ENCODE measurements at places on chromosomes 1 and 21.

- no peak for DNase-seq
Observed at GRCh38 chr1:117373932-117374331, 6.7 kb downstream of the MAN1A2 start.

GRCh38 chr1:31683997-31684396, 19.8 kb downstream of the COL16A1 start:
- no peak for DNase-seq

GRCh38 chr1:226656601-226657277, 82.3 kb downstream of the ITPKB start:
- no peak for DNase-seq

GRCh38 chr1:235008239-235008638, 120.4 kb downstream of the TOMM20 start:
- no peak for DNase-seq

DNA sequence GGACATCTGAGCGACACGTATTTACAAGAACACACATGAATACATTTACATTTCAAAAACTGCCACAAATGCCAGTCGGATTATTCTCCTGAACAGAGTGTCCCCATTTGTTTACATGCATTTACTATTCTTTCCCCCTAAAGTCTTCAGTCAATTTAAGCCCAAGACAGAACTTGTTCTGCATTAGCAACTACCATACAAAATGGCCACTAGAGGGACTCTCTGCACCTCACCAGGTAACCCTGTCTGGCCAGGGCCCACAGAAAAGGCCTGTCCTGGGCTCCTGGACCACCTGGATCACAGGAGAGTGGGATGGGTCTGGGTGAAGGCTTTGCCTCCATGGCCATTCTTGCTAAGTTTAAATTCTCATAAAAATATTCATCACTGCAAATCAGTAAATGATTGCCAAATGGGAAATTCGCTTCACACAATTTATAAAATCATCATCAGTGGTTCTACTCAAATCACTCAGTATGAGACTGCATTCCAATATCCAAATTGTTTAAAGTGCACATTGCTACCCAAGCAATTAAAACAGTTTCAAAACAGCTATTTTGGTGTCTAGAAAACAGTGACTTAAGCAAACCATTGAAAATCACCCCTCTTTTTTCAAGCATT, 12.5 kb upstream of the GUCA2A start:
- no peak for DNase-seq

DNA sequence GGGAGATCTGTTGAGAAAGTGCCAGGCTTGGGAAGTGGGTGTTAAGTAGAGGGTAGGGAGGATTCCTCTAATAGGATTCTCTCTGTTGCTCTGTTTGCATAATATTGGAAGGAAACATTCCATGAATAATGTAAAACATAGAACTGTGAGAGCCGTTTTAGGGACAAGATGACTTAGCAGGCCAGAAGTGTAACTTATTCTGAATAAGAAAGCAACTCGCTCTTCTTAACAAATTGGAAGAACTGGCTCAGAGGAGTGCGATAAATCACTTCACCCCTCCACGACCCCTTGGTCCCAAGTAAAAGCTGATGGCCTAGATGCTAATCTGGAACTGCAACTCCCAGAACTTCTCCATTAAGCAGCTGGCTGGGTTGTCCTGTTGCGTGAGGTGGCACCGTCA, 19.1 kb downstream of the SIM2 start:
- no peak for DNase-seq

- no peak for DNase-seq
Observed at GRCh38 chr1:17280436-17280835, 27.6 kb upstream of the PADI4 start.

DNA sequence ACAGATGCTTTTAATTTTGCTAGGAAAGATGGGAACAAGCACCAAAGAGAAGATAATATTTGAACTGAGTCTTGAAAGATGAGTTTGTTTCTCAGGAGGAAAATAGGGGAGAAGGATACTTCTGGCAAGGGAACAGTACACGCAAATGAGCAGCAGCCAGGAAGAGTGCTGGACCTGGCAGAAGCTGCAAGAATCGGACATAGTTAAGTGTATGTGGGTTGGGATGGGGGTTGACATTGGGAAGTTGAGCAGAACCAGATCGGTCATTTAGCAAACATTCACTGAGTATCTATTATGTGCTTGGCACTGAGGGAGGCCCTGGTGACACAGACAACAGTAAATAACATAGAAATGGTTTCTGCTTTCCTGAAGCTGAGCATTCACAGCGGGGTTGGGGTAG, 198.8 kb downstream of the PLPP3 start:
- DNase-seq: no peak

DNA sequence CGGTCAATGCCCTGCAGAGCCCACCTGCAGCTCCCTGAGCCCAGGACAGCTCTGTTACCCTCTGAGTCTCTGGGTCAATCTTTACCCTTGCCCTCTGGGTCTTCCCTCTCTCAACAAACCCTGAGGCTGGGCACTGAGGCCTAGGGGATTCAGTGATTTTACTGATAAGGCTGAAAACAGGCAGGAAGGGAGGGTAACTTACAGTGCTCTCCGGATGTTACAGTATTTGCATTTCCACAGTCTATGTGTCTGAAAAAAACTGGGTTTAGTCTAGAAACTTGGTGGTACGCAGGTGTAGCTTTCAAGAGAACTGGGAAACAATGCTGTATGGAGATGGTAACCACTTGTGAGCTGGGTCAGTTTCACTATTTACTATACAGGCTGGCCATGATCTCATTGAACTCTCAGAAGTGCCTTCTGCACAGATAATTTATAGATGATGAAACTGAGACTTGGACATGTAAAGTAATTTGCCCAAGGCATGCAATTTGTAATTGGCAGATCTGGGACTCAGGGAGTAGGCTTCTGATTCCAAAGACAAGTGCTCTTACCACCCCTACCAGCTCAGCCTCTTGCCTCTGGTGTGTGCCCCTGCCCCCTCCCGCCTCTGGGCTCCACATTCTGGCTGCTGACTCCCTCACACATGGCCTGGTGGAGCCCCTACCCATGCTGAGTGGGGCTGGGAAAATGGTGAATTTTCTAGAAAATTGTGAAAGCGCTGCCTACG, 48.8 kb downstream of the TENT5C start:
- DNase-seq: no peak

GRCh38 chr21:31260790-31261189, 83.3 kb downstream of the TIAM1 start:
- no peak for DNase-seq

GRCh38 chr1:94350350-94350924, 67.8 kb upstream of the ABCD3 start:
- DNase-seq: no peak

- no peak for DNase-seq
Observed at GRCh38 chr1:197637406-197637805, 137.9 kb downstream of the DENND1B start.

DNA sequence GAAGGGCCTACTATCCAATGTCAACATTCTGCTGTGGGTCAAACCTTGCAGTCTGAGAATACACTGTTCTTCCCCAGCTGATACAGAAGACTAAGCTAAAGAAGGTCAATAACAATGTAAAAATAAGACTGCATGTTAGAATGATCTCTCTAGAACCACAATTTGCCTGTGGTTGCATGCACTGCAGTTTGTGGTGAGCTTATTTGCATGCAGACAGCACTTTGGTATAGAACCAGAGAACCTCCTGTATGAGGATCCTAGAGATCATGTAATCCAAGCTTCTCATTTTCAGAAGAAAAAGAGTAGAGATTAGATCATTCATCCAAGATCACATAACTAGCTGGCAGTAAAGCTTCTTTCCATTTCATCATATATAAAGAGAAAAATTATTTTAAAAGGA, 15.8 kb downstream of the SYNJ1 start:
- no peak for DNase-seq

- no peak for DNase-seq
Observed at GRCh38 chr1:199898654-199899053, 128.9 kb upstream of the NR5A2 start.

- DNase-seq: no peak
Observed at GRCh38 chr1:180911640-180912191, 981 bp upstream of the KIAA1614 start.

DNA sequence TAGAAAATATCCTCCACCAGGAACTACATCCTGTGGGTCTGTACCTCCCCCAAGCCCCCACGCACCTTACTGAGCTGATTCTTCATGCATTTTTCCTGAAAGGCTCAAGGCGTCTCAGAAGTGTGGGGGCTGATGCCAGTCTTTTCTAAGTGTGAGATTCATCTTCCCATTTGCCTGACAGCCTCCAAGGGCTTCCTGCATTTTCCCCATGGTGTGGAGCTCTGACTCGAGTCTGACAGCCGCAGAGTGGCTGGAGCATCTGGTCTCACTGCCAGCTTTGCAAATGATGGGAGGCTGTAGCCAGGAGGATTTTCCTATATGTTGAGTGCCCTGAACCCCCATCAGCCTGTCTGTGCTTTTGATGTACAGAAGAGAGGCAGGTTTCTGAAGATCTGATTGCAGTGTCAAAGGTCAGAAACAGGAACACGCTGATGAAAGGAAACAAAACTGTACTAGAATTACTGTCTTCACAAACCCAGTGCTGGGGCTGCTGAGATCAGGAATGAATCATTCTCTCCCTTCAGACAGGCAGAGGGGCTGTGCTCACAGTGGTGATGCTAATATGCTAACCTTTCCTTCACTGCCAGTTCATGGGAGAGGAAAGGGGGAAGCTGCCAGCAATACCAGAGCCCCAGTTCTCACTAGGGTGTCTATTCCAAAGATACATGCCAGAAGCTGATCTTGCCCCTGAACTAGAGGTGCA, 201.5 kb upstream of the C1orf174 start:
- no peak for DNase-seq

DNA sequence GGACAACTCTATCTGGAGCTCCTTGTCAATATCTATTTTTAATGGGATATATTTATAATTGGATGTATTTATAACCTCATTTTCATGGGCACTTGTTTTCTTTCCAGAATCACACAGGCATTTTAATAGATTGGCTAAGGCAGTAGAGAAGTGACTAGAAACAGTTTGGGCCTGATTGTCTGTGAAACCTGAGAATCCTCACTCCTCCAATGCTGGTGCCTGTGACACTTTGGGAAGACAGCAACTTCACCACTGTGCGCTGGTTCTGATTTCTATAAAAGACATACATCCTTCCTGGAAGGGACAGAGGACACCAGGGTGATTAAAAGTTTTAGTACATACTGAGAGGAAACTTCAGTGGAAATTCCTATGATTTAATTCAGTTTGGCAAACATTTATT, 39.6 kb upstream of the RXRG start:
- DNase-seq: no peak

DNA sequence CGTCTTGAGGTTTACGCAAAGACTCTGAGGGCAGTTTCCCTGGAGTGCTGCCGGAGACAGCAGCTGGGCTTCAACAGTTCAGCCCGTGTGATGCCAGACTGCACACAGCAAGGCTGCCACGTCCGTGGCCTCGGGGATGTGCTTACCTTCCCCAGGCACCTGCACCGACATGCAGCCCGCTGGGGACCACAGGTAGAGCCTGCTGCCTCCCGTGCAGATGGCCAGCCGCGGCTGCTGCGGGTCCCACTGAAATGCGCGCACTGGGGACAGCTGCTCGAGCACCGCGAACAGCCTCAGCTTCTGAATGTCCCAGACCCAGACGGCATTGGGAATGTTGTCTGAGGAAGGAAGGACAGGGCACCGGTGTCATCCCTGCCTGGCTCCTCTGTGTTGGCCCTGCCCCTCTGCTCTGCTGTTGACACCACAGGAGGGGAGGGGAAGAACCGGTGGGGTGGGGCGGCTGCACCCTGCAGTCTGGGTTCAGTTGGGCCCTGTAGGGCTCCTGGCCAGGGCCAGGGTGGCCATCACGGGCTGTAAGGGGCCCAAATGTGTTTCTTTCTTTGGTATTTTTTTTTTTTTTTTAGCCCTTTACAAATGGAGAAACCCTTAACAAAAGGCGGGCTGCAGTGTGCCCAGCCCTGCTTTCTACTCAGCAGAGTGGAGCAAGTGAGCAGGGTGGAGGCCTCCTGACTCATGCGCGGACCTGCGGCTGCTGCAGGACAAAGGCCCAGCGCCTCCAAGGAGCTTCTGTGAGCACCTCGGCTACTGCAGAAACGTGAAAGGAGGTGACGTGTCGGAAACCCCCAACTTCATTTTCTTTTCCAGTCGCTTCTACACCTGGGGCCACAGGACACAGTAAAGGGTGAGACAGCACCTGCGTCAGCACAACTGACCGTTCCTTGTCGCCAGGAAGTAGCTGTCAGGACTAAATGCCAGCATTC, 6.8 kb downstream of the TPRG1L start:
- DNase-seq: no peak

- DNase-seq: no peak
Observed at GRCh38 chr1:151284013-151284577, 2.0 kb downstream of the ZNF687 start.

- DNase-seq: no peak
Observed at GRCh38 chr1:25771221-25772114, 28.5 kb upstream of the SELENON start.

DNA sequence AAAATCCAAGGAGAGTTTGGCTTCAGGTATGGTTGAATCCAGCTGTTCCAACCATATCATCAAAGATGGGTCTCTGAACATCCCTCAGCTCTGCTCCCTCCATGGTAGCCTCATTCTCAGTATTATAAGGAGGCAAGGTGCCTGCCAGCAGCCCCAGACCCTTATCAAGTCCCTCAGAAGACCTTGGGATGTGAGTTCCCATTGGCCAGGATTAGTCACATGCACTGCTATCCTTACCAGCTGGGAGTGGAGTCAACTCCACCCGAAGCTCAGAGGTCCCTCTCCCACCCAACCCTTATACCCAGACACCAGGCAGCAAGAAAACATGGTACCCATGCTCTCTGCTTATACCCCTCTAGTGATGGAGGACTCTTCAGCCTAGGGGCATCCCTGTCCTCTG, 153.7 kb upstream of the ZBTB40 start:
- no peak for DNase-seq

GRCh38 chr1:9181176-9181906, 52.4 kb upstream of the GPR157 start:
- no peak for DNase-seq

DNA sequence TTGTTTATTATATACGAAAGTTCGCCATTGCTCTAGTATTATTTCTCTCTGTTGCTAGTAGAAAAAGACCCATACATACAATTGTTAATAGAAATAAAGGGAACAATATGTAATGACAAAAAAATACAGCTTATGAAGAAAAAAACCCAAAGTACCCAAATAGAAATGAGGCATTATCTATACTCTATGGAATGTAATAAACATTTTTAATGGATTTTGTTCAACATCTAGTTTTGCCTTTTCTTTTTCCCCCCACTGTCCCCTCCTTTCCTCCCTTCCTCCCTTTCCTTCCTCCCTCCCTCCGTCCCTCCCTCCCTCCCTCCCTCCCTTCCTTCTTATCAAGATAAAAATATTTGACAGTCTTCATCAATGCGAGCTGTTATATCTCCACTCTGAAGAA, 81.5 kb upstream of the NEK7 start:
- DNase-seq: no peak

DNA sequence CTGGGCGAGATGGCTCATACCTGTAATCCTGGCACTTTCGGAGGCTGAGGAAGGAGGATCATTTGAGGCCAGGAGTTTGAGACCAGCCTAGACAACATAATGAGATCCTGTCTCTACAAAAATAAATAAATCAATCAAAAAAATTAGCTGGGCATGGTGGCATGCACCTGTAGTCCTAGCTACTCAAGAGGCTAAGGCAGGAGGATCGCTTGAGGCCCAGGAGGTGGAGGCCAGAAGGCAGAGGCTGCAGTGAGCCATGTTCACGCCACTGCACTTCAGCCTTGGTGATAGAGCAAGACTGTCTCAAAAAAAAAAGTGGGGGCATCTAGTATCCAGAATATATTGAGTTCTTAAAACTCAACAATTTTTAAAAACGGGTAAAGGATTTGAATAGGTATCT, 6.0 kb downstream of the TUT4 start:
- no peak for DNase-seq

GRCh38 chr1:30406996-30407864, 316.2 kb downstream of the MATN1 start:
- DNase-seq: no peak

GRCh38 chr1:156149374-156150332, 3.7 kb upstream of the SEMA4A start:
- no peak for DNase-seq
